ENCODE measurements at places on chromosomes 1 and 21. TPM values are rescaled to one million over a fixed set of nuclear protein-coding genes. Genes with fewer than 3 reads are reported as not detected.
A peak's percentile ranks its signal among the peaks of the same experiment; 100 is the strongest.

The NUF2 gene
- total RNA-seq, result 91.6 TPM

The SLFNL1 gene
- total RNA-seq, result 0.39 TPM

The RNU11 gene
- not detected for total RNA-seq

The DOCK7 gene
- total RNA-seq, result 60.8 TPM

The SIM2 gene
- total RNA-seq, result 49.1 TPM

The FCGR2B gene
- total RNA-seq, result not detected

The IGSF21 gene
- 4.1 TPM for total RNA-seq

GRCh38 chr21:39313042-39313570 lies 326 bp downstream of the BRWD1 start:
- DNase-seq, result peak; percentile 23

DNA sequence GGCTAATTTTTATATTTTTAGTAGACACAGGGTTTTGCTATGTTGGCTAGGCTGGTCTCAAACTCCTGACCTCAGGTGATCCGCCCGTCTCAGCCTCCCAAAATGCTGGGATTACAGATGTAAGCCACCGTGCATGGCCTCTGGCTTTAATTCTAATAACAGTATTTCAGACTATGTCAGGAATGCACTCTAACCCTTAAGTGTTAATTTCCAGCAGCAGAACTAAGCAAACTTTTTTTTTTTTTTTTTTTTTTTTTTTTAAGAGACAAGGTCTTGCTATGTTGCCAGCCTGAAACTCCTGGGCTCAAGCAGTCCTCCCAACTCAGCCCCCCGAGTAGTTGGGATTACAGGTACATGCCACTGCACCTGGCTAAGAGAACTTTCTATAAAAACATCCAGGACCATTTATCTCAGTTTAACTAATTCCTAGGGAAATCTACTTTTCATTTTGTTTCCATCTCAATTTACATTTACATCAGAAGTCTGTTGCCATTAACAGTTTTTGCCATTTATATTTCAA lies 6.5 kb downstream of the DCAF8 start:
- DNase-seq, result no peak

GRCh38 chr1:39544327-39544726 lies 32.3 kb downstream of the PABPC4 start:
- no peak for DNase-seq

- DNase-seq, result no peak
Measured at GRCh38 chr1:168736520-168736919, 7.5 kb upstream of the DPT start.

GRCh38 chr1:160874935-160875334 lies 10.0 kb downstream of the ITLN1 start:
- no peak for DNase-seq

DNA sequence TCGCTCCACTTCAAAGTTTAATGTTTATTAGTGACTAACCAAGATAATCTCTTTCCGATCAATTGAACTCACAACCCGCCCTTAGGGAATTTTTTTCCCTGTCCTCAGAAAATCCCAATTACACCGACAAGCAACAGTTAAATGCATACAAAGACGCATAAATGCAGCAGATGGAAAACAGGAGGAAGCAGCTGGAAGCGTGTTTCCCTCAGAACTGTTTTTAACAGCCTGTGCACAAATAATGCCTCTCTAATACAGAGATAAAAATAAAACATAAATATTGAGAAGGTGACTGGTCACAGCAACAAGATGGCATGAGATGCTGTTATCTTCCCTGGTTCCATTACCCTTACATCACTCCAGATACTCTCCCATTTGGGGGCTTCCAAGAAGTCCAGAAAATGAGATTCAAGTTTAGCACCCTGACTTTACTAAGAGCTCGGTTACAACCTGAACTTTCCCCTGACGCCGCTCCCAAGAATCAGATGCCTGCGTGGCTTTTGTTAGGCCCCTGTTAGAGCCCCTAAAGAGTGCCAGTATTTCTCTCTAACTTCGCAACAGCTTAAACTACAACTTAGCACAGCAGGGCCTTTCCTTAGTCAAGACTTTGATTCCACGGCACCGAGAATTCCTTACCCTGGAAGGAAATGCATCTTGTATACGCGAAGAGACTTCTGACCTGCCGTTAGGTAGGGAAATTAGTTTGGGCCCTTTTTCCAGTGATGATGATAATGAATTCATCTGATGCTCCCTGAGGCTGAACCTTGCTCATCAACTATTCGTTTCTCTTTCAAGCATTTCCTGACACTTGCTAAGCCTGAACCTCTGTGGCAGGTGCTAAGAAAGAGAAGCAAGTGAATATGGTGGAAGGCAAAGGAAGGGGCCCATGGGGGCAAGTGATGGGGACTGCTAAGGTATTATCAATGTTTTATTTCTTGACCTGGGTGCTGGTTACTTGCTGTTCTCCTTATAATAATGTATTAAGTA lies 137.7 kb upstream of the SMYD2 start:
- DNase-seq, result no peak

DNA sequence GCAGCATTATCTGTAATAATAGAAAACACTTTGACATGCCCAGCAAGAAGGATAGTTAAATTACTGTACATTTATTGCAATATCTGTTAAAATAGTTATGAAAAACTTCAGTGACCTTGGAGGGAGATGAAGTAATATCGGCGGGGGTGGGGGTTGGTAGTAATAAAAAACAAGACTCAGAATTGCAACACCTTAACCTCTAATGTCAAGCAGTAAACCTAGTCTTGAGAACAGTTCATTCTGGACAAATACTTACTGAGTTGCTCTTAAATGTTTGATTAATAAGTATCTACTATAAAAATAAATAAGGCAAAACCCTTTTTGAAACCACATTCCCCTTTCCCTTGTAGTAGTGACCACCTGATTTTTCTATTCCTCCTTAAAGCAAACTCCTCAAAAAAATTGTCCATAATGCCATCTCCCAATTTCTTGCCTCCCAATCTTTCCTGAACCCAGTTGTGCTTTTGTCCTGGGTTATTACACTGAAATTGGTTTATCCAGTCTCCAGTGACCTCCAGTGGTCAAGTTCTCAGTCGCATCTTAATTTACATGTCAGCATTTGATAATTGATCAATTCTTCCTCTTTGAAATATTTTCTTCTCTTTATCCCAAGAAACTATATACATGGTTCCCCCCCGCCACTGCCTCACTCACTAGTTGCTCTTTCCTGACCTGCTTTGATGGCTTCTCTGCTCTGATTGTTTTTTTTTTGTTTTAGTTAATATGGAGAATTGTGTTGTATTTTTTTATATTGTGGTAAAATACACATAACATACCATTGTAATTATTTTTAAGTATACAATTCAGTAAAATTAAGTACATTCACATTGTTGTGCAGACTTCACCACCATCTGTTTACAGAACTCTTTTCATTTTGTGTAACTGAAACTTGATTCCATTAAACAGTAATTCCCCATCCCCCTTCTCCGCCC lies 36.8 kb downstream of the RAP1A start:
- peak; percentile 31 for DNase-seq

GRCh38 chr1:40344597-40344996 lies 27.5 kb upstream of the COL9A2 start:
- peak; percentile 59 for DNase-seq

DNA sequence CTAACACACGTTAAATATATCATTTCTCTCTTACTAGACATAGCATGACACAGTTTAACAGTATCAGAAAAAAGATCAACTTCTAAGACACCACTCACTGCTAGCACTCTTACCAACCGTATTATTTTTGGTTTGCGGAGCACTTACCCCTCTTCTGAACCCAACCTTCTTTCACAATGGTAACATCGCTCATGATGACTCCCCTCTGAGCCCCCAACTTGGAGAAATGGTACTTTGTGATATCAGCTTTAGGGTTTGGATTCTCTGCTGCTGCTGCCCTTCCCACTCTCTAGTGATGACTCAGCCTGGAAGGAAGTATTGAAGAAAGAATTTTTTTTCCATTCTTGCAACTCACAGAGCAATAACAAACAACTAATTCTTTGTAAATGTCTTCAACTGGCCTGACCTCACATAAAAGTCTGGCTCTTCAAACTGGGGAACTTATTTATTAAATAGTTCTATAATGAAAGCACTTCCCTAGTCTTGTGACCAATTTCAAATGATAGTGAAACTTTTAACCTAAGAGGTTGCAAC lies 7.0 kb downstream of the AKT3 start:
- peak; percentile 14 for DNase-seq

GRCh38 chr1:74271503-74271902 lies 36.3 kb downstream of the TNNI3K start:
- DNase-seq, result no peak

DNA sequence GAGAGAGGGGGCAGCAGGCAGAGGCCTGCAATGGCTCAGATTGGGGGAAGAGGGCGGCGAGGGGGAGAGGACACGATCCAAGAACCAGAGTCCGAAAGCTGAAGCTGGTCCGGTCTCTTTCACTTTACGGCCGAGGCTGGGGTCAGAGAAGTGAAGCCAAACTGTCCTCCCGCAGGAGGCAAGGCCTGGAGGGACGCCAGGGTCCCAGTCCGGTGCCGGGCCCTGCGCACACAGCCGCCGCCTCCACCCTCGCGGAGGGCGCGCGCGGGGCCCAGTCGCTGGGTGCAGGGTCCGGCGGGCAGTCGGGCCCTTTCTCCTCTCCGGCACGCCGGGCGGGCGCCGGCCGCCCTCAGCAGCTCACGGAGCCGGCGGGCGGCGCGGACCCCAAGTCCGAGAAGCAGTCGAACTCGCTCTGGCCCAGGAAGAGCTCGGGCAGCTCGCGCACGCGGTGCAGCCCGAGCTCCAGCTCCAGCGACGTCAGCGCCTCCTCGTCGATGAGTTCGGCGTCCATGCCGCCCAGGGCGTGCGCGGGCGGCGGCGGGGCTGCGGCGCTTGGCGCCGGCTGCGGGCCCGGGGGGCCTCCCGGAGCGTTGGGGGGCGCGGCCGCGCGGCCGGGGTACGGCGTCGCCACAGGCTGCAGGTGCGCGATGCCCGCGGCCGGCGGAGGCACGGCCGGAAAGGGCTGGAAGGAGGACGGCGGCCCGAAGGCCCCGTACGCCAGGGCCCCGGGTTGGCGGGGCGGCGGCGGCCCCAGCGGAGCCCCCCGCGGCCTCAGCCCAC lies 749 bp downstream of the CITED4 start:
- DNase-seq, result peak; percentile 38

DNA sequence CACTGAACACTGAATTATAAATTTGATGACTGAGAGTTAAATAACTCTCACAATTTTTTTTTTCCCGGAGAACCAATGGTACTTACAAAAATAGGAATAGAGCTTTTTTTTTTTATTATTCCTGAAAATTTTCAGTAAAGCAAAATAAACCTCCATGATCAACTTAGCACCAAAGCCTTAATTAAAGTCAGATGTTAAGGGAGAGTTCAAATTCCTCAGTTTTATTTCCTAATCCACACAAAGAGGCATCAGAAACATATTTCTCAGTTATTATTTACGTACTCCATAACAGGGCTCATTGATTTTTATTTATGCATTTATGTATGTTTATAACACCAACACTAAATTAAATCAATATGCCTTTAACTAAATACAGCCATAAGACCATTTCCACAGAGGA lies 55.5 kb downstream of the PLPPR5 start:
- DNase-seq, result no peak

DNA sequence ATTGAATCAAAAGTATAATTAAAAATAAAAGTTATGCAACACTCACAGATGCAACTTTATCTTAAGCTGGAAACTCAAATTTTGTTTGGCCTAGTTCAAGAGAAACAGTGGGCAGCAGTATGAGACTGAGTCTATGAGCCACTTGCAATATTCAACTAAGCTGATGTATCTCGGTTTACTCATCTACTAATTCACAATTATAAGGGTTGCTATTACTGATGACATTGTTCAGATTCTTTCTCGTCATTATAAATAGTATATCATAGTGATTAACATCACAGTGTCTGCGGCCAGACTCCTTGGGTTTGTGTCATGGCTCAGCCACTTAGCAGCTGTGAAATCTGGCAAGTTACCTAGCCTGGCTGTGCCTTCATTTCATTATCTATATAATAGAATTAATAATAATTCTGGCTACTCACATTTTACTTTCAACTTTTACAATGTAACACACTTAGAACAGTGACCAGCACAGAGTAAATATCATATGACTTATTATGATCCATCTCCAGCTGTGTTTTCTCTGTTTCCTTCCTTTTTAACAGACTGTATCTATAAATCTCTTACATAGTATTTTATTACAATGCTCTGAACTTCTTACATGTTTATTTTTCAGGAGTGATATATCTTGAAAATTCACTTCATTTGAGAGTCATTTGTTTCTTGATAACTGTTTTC lies 194.3 kb upstream of the RGS18 start:
- DNase-seq, result peak; percentile 20

DNA sequence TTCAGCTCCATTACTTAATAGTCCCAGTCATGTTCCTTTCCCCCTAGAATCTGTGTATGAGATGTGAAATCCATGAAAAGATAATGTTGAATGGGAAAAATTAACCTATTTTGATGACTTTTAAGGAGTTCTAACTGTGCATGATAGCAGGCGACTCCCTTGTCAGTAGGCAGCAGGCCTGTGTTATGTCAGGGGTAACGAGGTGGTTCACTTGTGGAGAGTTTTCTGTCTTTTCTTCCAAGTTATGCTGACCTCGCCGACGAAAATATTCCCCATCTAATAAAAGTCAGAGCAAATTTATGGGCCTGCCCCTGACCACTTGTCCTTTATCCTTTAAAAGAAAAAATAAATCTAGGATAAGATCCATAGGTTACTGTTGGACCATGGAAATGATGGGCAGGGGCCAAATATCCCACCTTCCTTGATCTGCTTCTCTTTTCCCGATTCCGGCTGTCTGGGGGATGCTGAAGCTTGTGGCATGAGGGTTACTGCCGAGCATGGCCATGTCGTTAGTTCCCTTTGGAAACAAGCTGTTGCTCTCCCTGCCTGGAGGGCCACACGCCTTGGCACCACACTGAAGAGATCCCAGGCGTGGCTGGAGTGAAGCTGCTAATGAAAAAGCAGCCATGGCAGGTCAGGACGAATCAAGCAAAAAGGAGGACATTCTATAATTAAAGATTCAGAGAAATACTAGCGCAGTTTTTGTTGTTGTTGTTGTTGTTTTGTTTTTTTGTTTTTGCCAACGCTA lies 93.8 kb downstream of the ROR1 start:
- no peak for DNase-seq

DNA sequence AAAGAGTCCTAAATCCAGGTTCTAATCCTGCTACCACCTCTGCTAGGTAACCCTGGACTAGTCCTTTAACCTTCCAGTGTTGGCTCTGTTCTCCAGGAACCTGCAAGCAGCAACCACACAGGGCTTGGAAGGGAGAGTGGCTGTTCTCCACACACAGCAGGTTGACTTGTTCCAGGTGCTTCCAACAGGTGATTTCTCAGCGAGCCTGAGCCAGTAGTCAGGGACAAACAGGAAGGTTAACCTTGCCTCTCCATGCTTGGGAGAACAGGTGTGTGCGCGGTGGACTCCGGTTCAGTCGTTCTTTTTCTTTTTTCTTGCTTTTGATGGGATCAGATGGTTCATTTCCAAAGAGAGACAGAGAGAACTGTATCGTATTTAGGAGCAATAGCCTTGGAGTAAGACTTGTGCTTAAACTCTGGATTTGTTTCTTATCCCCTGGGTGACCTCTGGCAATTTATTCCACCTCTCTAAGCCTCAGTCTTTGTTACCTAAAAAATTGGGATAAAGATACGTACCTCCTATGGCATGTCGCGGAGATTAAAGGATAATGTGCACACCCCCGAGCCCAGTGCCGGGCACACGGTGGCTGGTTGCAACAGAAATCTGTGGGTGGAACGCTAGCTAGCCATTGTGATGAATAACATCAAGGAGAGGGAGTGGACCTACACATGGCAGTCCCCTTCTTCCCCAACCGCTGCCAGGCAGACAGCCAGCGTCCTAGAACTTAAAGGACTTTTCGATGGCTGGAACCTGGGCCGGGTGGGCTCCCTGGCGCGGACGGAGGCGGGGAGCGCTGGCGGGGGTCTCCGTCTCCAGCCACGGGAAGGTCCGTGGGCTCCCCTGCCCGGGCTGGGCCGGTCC lies 583 bp upstream of the CACHD1 start:
- no peak for DNase-seq

All from A673 (cell line).